ENCODE measurements at places on chromosomes 5 and 9. TPM values are rescaled to one million over a fixed set of nuclear protein-coding genes. Genes with fewer than 3 reads are reported as not detected.

Gene ZBED3
- polyA plus RNA-seq = 4.2 TPM

Gene SLC25A46
- polyA plus RNA-seq = 12.5 TPM

DNA sequence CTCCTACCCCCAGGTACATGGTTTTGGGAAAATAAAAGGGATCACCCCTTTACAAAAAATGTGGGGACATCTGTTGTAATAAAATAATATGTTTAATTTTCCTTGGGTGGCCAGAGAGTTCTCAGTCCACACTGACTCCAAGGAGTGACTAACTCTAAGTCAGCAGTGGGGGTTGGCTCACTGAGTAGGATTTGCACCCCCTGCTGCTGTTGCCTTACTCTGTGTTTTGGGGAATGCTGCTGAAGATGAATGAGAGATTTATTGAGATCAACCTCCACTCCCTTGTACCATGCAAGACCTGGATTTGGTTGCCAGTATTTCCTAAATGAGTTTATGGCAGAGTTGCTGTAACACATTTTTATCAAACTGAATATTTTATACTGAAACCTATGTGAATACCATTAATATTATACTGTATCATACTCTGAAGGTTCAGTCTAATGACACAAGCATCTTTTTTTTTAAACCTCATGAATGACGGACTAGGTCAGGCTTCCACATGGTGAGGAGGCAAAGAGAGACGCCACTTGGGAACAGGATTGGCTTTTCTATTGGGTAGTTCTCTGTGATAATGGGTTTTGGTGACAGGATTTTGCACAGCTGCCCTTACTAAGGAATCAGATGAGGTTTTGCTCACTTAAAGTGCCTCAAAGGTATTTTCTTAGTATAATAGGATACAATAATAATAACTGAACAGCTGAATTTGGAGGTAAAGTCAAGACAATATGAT lies 121.3 kb upstream of the OSMR start:
- no peaks in the 10 kb centered on the region for H3K36me3 ChIP-seq
- H3K27ac ChIP-seq = no peak overlapping the region
- no peak for DNase-seq
- H3K4me1 ChIP-seq = 0 out of 2 replicates have a peak, but pooled peaks cover 5% of the 10 kb centered on the region

- no peak overlapping the region for H3K4me3 ChIP-seq
- no peaks in the 10 kb centered on the region for H3K27me3 ChIP-seq
- H3K4me1 ChIP-seq = no peaks in the 10 kb centered on the region
- H3K27ac ChIP-seq = no peak overlapping the region
Measured at GRCh38 chr9:113313261-113313660, 10.1 kb upstream of the RNF183 start.

- no peak overlapping the region for H3K4me3 ChIP-seq
- peaks cover 34% of the 10 kb centered on the region for H3K27me3 ChIP-seq
- H3K4me1 ChIP-seq = peaks cover 8% of the 10 kb centered on the region
- DNase-seq = no peak
Measured at GRCh38 chr9:107483666-107484065, 5.9 kb downstream of the KLF4 start.
